ENCODE measurements at places on chromosomes 4 and X.

DNA sequence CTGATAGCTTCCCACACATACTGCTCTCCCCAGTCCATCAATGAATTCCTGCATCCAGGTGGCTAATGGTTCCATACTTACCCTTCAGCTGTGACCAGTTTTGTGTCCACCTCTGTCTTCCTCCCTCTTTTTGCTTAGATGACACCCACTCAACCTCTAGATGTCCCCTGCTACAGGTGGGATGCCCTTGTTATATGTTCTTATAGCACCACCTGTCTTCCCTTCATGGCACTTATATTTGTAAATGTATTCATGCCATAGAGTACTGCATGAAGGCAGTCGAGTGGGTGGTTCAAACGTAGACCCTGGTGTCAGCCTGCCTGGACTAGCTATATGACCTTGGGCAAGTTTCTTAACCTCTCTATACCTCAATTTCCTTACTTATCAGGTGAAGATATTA, 6.5 kb upstream of the USP46 start:
- peak; percentile 51 for DNase-seq

- no peak for DNase-seq
Measured at GRCh38 chr4:176193938-176194337, 1.4 kb downstream of the SPATA4 start.

- no peak for DNase-seq
Measured at GRCh38 chr4:853416-853781, 27.5 kb upstream of the CPLX1 start.

- DNase-seq = no peak
Measured at GRCh38 chr4:872241-872981, 46.5 kb upstream of the CPLX1 start.

DNA sequence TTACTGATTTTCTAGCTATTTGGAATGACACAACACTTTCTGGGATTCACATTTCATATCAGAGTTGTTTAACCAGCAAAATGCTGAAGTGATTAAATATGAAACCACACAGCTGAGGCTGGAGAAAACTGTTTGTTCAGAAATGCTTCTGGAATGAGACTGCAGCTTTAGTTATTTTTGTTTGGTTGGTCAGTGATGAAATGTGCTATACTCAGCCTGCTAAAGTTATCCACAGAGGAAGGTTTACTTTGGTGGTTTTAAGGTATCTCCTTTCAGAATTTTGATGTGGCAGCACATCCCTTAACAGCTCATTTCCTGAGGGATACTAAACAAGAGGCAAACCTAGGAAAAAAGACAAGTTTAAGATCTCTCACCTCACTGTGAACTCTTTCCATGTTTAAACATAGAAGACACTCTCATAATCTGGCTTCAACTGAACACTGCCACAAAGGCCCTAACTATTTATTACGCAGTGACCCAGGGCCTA, 106.6 kb upstream of the PDE5A start:
- no peak for DNase-seq

DNA sequence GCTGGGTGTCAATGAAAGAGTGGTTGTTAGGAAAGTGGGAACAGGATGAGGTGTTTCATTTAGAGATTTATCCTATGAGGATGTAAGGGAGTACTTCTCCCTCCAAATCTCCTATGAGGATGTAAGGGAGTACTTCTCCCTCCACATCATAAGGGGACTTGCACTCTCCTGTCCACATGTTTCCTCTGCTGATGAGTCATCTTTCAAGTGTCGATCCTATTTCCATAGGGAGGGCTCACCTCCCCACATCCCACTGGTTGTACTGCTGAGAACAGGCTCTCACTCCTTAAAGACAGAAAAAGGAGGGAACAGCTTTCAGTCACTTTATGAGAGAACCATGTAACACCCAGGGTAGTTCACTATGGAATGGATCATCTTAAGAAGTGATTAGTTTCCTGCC, 65.0 kb downstream of the INPP4B start:
- no peak for DNase-seq

DNA sequence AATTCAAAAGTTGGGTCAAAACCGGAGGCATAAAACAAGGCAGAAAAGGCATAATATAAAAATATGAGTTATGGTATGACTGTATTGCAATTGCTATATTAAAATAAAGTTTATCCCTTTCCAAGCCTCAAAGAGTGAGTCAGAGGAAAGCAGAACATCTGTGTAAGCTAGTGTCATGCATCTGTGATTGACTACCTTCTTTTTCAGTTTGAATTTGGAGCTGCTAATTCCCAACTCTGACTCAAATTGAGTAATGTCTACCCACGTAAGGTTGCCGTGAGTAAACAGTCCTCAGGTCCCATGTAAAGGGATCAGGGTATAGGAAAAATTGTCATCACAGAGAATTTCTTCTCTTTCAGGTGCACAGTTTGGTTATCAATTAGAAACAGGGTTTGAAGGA, 6.5 kb upstream of the SLITRK4 start:
- DNase-seq = no peak

DNA sequence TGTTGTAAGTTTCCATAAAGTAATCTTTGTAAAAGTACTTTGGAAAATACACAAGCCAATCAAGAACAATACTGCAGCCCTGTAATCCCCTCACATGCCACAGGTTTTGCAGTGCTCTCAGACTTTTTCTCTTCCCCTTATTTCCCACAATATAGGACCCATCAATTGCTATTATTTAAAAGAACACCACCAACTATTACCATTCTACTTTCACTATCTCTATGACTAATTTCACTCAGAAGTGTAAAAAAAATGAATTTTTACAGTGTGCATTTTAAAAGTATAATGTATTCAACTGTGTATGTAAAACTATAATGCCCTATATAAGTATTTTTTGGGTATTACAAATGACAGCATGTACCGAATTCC, 1.7 kb downstream of the ATP8A1 start:
- DNase-seq = no peak

GRCh38 chr4:108010167-108010566, 20.5 kb downstream of the HADH start:
- no peak for DNase-seq

GRCh38 chrX:37685381-37686359, at the start of gene XK:
Gene XK, plus strand, starts transcription at chrX:37685791. Its CDS starts 171 bp downstream, at chrX:37685962.
- peak; percentile 24 for DNase-seq

- DNase-seq = no peak
Measured at GRCh38 chr4:185068837-185069236, 50.5 kb downstream of the HELT start.

- DNase-seq = no peak
Measured at GRCh38 chrX:104253567-104254441, 929 bp downstream of the ESX1 start.

- no peak for DNase-seq
Measured at GRCh38 chr4:66571145-66571695, 900.9 kb upstream of the EPHA5 start.

- DNase-seq = no peak
Measured at GRCh38 chrX:78213331-78213730, 73.9 kb upstream of the TAF9B start.

- no peak for DNase-seq
Measured at GRCh38 chr4:26476545-26476944, 13.7 kb downstream of the CCKAR start.

- DNase-seq = no peak
Measured at GRCh38 chr4:48949086-48949485, 37.0 kb upstream of the CWH43 start.

- no peak for DNase-seq
Measured at GRCh38 chrX:40729598-40730584, 5.5 kb downstream of the MED14 start.

DNA sequence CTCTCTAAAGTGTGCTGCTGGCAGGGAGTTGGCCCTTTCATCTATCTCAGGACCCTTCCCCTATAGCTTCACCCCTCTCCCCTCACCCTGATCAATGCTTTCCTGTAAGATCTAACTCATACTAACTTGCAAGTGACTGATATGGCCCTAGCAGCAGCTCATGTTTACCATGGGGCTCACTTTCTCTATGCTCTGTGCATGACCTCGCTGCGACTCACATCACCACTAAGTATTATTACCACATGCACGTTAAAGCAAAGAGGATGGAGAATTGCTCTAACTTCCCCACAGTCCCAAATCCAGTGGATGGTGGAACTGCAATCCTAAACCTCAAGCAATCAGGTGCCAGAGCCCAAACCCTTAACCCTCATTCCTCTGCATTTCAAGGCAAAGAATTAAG, 626.6 kb downstream of the MID1IP1 start:
- DNase-seq = no peak

GRCh38 chr4:2303686-2304320, 41.9 kb upstream of the MXD4 start:
- no peak for DNase-seq

DNA sequence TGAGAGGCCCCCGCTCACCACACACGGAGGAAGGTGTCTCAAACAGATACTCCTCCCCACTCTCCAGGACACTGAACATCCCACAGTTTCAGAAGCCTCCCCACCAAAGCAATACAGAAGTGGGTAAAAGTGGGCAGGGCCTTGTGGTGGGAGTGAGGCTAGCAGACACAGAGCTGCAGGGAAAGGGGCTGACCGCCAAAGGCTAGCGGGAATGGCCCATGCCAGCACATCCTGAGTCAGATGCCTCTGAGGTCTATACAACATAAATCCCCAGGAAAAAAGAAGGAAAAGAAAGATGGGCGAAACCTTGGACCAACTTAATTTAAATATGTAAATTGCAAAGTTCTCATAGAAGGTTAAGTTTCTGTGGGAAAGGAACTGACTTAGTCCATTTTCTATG, 21.9 kb upstream of the ARHGAP10 start:
- no peak for DNase-seq

GRCh38 chr4:52032005-52032404, 6.1 kb downstream of the SGCB start:
- no peak for DNase-seq

- no peak for DNase-seq
Measured at GRCh38 chr4:38002451-38003071, 42.4 kb downstream of the PTTG2 start.

GRCh38 chr4:55395218-55395528, 584 bp upstream of the TMEM165 start:
- no peak for DNase-seq

GRCh38 chr4:183289688-183290087, 30.4 kb downstream of the CLDN22 start:
- no peak for DNase-seq

DNA sequence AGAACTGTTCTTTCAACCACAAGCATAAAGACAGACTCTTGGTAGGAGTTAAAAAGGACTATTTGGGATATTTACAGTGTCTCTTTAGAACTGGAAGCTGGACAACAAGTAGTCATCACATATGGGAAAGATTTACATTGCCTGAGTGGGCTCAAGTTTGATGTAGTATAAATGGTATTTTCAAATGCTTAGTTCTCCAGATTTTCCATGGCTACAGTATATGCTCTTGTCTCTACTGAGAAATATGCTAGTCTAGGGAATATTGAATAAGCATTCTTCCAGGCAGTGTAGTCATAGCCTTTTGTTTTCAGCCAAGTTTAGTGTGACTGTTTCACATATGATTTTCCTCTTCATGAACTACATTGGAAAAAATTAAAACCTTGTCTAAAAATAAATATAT, 315.6 kb downstream of the ARHGAP24 start:
- DNase-seq = no peak

DNA sequence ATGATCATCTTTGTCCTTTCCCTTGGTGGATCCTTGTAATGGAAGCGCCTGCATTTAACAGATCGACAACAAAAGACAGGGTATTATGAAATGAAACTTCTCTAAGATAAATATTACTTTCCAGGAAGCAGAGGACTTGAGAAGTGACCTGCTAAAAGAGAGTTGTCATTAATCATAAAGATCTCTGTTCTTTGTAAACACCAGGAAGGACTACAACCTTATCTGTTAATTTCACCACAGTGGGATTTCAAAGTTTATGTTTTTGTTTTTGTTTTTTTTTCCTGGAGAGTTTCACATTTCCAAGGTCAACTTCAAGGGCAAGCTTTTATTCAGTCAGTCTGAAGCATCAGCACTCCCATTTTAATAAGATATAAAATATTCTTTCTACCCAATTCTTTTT, 170.9 kb downstream of the RCHY1 start:
- DNase-seq = no peak

DNA sequence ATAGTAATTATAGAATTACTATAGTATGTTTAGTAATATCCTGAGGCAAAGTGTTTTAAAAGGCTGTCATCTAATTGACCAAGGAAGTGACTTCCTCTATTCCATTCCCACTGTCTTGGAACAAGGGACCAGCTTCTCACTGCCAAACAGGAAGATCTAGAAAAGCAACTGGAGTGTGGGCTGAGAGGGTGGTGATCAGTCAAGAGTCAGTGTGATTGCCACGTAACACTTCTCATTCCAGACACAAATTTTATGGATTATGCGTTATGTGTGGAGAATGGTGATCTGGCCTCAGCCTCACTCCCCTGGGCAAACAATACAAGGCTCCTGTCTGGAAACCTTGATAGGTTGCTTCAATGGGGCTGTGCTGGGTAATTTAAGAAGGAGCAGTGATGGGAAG, 60.0 kb downstream of the RRAGB start:
- DNase-seq = no peak

GRCh38 chr4:44493924-44494323, 45.3 kb upstream of the KCTD8 start:
- DNase-seq = peak; percentile 11

DNA sequence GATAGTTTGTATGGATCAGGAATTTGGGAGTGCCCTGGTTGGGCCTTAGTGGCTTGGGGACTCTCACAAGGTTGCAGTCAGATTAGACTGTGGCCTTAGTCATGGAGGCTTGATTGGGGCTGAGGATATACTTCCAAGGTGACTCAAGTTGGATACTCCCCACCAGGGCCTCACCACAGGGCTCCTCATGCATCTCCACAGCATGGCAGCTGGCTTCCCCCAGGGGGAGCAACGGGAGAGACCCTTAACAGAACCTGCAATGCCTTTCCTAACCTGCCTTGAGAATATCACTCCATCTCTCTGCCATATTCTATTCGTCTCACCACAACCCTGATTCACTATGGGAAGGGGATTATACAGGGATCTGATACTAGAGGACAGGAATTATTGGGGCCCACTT, 161.9 kb downstream of the RELL1 start:
- no peak for DNase-seq

- peak; percentile 41 for DNase-seq
Measured at GRCh38 chr4:128565565-128566186, 243.8 kb upstream of the JADE1 start.

GRCh38 chr4:37562592-37562991, 123.6 kb downstream of the RELL1 start:
- no peak for DNase-seq

DNA sequence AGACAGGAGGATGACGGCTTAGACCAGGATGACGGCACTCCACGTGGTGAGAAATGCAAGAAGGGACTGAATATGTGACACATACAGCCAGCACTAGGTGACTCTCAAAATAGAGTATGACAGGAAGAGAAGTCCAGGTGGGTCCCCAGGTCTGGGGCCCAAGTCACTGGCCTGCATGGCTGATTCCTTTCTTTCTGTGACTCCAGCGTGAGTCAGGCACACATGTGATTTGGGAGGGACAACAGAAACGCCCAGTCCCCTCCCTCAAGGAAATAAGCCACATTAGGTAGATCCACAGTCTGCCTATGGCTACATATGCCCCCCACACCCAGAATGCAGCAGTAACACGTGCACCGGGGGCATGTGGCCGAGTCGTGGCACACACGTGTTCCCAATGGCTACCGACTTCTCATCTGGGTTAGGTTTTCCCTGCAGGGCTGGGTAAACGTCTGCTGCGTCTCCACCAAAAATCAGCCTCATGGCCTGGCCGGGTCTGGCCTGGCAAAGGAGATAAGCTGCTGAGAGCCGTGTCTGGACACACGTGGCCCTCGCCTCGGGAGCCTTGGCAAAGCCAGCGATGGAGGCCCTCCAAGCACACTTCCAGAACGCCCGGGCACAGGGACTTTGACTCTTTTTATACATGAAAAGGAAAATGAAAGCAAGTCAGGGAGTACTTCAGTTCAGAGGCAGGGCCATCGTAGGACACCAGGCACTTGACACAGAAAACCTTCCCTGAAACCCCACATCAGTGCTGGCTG, 19.3 kb downstream of the SEL1L3 start:
- peak; percentile 41 for DNase-seq

- DNase-seq = no peak
Measured at GRCh38 chrX:69238887-69239231, 73.6 kb upstream of the PJA1 start.

All from GM10248 (cell line).